ENCODE measurements at places on chromosomes 4 and X.

DNA sequence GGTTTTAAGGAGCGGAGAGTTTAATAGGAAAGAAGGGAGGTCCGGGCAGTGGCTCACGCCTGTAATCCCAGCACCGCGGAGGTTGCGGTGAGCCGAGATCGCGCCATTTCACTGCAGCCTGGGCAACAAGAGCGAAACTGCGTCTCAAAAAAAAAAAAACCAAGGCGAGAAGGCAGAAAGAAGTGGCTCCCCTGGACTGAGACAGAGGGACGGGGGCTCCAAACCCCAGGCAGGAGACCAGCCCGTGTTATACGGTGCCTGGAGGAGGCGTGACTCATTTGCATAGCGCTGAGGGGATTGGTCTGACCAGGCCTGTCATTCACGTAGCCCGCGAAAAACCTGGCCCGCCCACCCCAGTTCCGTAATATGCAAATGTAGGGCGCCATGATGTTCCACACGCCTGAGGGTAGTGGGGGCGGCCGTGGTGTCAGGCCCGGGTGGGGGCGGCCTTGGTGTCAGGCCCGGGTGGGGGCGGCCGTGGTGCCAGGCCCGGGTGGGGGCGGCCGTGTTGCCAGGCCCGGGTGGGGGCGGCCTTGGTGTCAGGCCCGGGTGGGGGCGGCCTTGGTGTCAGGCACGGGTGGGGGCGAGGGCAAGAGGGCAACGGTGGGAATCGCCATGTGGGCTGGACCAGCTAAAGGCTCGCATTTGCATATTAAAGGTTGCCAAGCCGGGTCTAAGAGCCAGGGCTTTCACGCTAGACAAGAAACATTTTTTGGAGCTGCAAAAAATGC is 2.1 kb downstream of the PLCXD1 start:
- peak; percentile 92 for DNase-seq

- DNase-seq = no peak
Measured at GRCh38 chrX:25156323-25156722, 140.6 kb upstream of the ARX start.

DNA sequence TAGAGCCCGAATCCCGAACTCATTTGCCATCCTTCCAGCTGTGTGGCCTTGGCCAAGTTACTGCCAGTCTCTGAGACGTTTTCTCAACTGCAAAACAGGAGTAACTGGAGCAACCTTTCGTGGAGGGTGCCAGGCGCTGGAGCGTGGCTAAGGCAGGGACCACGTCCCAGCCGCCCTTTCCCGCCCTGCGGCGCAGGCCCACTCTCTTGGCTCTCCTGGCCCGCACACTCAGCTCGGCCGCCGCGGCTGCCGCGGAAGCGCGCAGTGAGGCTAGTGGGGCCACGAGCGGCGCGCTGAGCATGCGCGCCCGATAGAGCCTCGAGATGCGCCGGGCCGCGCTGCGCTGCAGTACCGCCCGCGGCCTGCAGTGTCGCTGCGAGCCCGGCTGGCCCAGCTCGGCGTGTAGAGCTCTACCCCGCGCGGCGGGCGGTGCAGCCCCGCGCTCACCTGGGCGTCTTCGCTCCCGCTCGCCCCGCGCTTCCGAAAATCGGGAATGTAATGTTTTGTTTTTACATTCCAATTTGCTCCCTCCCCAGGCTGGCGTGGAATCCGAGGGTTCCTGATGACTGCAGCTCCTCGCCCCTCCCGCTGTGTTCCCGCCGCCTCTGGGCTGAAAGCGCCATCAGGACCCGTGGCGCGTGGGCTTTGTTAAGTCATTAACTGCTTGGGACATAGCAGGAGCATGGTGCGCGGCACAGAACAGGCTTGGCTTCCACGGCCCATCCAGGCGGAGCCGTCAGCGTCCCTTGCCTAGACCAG is 4.0 kb upstream of the ZNF518B start:
- DNase-seq = peak; percentile 57

DNA sequence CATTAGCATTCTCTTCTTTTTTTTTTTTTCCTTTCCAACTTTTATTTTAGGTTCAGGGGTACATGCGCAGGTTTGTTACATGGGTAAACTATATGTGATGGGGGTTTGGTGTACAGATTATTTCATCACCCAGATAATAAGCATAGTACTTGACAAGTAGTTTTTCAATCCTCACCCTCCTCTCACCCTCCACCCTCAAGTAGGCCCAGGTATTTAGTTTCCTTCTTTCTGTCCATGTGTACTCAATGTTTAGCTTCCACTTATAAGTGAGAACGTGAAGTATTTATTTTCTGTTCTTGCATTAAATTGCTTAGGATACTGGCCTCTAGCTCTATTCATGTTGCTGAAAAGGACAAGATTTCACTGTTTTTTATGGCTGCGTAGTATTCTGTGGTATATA is 140.8 kb upstream of the PGRMC2 start:
- DNase-seq = no peak

- no peak for DNase-seq
Measured at GRCh38 chr4:167234316-167234881, at the start of gene SPOCK3. Gene SPOCK3, minus strand, starts transcription at chr4:167234494.

GRCh38 chr4:98828801-98829200 is 100.1 kb downstream of the EIF4E start:
- DNase-seq = peak; percentile 13

- DNase-seq = no peak
Measured at GRCh38 chrX:40244980-40245379, 147.2 kb upstream of the BCOR start.

- no peak for DNase-seq
Measured at GRCh38 chr4:137025484-137026059, 506.7 kb downstream of the PCDH18 start.

DNA sequence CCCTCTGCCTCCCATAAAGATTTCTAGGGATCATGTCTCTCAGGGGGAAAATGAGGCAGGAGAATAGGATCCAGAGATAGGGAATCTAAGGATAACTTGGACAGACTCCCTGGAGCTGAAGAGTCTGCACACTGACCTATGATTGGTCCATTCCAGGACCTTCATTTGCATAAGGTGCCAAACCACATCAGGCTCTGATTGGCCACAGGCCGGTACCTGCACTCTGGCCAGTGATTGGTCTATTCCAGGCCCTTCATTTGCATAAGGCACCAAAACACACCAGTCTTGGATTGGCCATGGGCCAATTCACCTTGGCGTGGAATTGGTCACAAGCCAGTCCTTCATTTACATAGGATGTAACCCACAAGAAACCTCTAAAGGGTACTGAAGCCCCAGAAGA is 4.0 kb upstream of the HERC5 start:
- DNase-seq = no peak

DNA sequence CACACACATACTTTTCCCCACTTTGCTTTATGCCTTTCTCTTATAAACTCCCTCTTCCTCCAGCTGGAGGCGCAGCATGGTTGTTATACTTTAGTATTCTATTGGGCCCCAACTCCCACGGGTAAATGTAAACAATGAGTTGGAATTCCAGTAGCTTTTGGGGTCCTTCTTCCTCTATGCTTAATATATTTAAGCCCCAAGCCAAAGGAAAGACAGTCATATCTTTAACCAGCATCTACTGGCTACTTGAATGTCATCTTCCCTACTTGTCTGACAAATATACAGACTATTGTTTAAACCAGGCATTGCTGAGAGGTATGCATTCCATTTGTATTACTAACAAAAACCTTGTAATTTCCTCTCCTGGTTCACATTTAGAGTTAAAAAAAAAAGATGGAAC is 72.9 kb downstream of the WDR19 start:
- DNase-seq = no peak

DNA sequence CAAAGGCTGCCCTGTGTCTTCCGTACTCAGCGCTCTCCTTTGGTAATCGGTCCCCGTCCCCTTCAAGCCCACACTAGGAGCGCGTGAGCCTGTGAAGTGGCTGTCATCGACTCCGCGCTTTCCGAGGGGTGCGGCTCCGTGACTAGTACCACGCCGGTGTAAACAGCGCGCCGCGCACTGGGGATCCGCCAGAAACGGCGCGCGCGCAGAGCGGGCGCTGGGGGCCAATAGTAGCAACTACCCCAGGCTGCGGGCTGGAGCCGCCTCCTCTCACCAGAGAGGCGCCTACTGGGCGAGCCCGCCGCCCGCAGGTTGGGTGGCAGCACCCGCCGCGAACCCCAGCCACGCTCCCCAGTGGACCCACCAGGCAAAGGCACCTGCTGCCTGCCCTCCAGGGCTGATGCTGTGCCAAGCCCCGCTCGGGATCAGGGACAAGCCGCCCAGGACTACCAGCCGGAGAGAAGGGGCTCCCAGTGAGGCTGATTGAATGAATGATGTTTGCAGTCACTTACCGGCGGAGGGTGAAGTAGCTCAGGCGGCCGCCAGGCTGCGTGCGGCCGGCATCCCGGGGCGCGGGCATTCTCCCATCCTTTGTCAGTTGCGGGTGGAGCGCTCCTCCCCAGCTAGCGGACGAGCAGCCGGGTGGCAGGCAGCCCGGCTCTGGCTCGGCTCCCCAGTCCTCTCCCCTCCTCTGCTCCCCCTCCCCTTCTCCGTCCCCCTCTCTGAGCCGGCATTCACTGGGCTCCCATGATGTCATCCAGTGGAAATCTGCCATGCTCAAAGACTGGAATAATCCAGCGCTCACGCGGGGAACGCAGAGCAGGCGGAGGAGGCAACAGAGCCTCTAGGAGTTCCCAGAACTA is 370.3 kb upstream of the SMIM31 start:
- DNase-seq = no peak

- DNase-seq = no peak
Measured at GRCh38 chrX:76920607-76921006, 493.1 kb downstream of the MAGEE1 start.

DNA sequence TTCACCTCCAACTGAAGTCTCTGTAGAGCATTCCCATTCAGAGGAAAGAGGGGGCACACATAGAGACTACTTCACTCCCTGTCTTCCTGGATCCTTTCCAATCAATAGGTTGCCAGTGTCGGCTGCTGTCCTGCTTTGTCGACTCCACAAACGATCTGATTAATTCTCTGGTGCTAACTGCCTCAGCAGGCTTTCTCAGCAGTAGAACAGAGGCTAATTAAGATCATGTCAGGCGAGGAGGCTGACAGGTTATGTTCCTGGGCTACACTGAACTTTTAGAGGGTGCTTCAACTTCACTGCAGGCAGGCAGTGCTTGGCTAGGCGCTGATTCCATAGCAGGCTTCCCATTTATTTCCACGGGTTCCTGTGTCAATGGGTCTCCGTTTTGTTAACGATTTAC is 79.2 kb downstream of the GRIA3 start:
- no peak for DNase-seq

GRCh38 chr4:1393866-1394265 is 12.4 kb downstream of the NKX1-1 start:
- no peak for DNase-seq

GRCh38 chr4:39525822-39526690 is 1.2 kb downstream of the UGDH start:
- no peak for DNase-seq

GRCh38 chr4:74487771-74488170 is 42.8 kb downstream of the AREG start:
- DNase-seq = no peak

DNA sequence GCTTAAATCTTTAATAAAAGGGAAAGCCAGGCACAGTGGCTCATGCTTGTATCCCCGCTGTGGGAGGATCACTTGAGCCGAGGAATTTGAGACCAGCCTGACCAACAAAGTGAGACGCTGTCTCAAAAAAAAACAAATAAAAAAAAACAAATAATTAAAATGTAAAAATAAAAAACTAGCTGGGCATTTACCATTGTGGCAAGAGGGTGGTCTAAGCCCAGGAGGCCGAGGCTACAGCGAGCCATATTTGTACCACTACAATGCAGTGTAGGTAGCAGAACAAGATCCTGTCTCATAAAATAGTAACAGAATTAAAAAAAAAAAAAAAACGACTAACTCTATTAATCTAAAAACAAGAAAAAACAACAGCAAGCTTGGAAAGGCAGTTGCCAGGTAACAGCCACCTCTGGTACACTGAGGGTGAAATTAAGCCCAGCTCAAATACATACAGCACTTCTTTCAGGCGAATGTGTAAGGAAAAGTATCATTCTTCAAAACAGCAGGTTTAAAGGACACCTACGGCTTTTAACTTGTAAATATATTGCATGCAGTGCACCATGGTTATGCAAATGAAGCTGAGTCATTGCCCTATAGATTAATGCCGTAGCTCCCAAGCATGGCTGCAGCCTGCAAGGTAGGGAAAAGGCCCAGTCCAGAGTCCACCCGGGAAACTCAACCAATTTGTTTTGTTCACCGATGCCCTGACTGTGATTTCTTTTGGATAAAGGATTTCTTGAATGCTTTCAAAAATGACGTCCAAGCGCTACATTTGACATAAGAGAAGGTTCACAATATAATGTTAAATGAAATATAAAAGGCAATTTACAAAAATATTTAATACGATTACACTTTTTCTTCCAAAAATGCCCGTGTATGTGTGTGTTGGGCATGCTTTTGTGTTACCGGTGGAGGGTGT is 14.5 kb upstream of the TXLNG start:
- DNase-seq = peak; percentile 63
